ENCODE measurements at places on chromosomes 5 and 9.

DNA sequence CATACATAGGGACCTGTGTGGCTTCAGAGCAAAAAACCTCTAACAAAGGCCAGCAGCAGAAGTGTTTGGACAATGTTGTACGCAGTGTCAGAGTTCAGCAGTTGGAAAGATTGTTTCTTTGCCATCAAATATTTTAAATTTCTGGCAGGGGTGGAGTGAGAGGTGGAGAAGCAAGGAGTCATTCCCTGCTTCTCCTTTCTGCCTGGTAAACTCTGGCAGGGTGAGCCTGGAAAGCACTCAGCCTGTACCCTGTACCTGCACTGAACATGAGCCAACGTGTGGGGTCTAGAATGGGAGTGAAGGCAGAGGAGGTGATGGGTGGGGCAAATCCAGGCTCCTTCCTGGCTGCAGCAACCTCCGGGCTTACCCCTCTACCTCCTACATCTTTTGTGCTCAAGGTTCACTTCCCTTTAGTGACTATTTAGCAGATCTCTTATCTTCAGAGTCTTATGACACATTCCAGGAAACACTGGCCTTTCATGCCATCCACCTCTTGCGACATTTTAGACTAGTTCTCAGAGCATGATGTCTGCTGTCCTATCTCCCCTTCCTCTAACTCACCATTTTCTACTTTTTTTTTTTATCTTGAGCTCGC, 445.0 kb upstream of the PIK3R1 start:
- DNase-seq, result no peak

DNA sequence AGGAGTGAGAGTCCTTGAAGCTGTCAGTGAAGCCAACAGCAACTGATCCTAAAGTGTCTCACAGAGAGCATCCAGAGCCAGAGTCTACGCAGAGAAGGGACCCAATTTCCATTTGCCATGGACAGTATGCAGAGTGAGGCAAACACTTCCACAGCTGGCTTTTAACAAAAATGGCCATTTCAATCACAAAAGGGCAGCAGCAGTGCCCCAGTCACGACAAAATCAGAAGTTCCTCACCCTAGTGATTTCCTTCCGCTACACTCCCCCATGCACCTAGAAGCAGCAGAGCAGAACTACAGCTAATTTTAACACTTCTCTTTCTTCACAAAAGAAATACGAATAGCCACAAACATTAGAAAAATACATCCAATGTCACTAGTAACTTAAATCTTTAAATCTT, 27.9 kb downstream of the FBXW11 start:
- DNase-seq, result no peak

DNA sequence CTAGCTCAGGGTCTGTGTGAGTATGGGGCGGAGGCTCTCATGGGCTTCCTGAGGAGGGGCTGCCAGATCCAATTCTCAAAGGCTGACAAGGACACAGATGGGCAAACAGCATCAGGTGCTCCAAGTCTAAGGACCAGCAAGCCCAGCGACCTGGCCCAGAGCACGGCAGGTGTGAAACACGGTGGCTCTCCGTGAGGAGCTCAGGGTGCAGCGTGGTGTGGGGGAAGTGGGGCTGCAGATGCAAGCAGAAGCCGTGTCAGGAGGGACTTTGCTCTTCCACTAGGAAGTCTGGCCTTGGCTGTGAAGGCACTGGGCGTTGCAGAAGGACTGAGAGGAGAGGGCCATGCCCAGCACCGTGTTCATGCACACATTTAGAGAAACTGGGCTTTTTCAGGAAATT, 420.0 kb downstream of the GADD45G start:
- no peak for DNase-seq

DNA sequence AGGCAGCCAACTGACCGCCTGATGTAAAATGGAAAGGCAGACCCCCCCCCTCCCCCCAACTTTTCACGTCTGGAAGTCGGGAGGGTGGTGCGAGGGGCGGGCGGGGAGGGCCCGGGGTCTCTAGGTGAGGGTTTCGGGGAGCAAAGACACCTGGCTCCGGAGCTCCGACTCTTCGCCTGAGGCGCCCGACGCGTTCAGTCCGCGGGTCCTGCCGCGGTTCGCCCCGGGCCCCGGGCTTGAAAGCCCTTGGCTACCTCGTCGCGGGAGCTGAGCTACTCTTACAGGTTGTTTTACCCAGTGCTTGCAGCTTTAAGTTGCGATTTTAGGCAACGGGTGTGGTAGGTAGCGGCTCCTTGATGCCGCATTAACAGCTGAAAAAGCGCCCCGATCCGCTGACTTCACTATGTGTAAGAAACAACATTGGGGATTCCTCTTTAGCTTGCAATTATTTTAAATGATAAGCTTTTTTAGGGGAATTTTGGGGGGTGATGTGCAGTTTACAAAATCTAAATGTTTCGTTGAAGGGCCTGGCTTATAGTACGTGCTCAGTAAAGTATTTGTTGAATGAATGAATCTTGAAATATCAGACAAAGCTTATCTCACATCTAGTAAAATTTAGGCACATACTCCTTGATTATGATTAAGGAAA, 722 bp downstream of the CDC42SE2 start:
- no peak for DNase-seq

GRCh38 chr5:79002374-79002773, 17.3 kb upstream of the ARSB start:
- DNase-seq, result no peak

DNA sequence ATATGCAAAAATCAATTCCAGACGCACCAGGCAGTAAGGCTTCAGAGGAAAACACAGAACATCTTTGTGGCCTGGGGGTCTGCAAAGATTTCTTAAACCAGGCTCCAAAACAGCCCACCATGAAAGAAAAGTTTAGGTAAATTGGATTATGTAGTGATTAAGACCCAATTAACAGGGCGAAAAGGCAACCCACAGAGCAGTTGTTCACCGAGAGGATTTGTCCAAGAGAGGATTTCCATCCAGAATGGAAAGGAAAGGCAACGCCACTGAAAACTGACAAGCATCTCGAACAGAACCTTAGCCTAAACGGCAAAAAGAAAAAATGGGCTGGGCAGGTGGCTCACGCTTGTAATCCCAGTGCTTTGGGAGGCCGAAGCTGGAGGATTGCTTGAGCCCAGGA, 37.4 kb downstream of the GLT6D1 start:
- no peak for DNase-seq
